ENCODE measurements at places on chromosomes 6 and 20. TPM values are rescaled to one million over a fixed set of nuclear protein-coding genes. Genes with fewer than 3 reads are reported as not detected.

Gene DEFB124
- not detected for total RNA-seq

GRCh38 chr6:52661551-52661950 lies 9.4 kb upstream of the TMEM14A start:
- no peak for DNase-seq

Gene PTGIS
- 0.54 TPM for total RNA-seq

- no peak for DNase-seq
These were observed 113.4 kb upstream of the BEND3 start for GRCh38 chr6:107228754-107229153.

GRCh38 chr6:55777469-55777868 lies 97.9 kb downstream of the BMP5 start:
- no peak for DNase-seq

DNA sequence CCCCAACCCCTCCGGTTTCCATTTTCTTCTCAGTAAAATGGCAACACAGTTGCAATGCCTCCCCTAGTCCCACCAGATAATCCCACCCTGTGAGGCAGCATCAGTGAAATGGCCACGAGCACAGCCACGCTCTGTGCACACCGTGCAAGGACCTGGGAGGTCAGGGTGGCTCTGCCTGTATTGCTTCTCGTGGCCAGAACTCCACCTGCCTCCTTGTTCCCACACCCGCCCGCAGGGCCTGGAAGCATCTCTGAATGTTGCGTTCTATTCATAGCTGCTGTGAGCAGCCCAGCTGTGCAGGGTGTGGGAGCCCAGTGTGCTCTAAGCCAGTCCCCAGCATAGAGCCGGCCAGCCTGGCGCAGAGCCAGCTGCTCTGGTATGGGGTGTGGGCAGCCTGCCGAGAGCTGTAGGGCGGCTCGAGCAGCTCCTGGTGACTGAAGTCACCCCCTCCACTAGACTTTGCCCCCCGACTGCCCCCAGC lies 161.1 kb downstream of the DLL1 start:
- DNase-seq: peak; percentile 43

Gene MUCL3
- total RNA-seq: not detected

Gene HUS1B
- 2.9 TPM for total RNA-seq

DNA sequence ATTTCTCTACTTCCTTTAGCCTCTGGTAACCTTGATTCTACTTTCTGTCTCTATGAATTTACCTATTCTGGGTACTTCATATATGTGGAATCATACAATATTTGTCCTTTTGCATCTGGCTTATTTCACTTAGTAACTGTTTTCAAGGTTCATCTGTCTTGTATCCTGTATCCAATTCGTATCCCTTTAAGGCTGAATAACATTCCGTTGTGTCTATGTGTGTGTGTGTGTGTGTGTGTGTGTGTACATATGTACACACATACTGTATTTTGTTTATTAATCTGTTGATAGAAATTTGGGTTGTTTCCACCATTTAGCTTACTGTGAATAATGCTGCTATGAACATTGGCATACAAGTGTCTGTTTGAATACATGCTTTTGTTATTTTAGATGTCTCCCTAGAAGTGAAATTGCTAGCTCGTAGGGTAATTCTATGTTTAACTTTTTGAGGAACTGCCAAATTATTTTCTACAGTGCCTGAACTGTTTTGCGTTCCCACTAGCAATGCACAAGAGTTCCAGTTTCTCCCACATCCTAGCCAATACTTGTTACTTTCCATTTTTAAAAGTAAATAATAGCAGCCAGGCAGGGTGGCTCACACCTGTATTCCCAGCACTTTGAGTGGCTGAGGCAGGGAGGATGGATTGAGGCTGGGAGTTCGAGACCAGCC lies 17.7 kb downstream of the SENP6 start:
- no peak for DNase-seq

DNA sequence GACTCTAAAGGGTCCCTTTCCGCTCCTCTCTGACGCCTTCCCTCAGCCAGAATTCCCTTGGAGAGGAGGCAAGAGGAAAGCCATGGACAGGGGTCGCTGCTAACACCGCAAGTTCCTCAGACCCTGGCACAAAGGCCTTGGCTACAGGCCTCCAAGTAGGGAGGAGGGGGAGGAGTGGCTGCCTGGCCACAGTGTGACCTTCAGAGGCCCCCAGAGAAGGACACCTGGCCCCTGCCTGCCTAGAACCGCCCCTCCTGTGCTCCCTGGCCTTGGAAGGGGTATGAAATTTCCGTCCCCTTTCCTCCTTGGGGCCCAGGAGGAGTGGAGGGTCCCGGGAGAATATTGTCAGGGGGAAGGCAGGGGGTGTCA lies 2.7 kb downstream of the VEGFA start:
- peak; percentile 37 for DNase-seq

Gene APCDD1L
- total RNA-seq: 2.8 TPM

Measured in Daoy (cell line).